ENCODE measurements at places on chromosomes 2 and 18. TPM values are rescaled to one million over a fixed set of nuclear protein-coding genes. Genes with fewer than 3 reads are reported as not detected.

- DNase-seq, result no peak
- H3K4me1 ChIP-seq, result peaks cover 7% of the 10 kb centered on the region
- H3K4me3 ChIP-seq, result no peak overlapping the region
- H3K27ac ChIP-seq, result no peak overlapping the region
Observed at GRCh38 chr2:217267758-217268157, 407.9 kb upstream of the TNP1 start.

GRCh38 chr2:217672472-217672871 is 330.3 kb downstream of the TNS1 start:
- H3K36me3 ChIP-seq, result no peaks in the 10 kb centered on the region
- H3K27me3 ChIP-seq, result no peaks in the 10 kb centered on the region
- no peak overlapping the region for H3K27ac ChIP-seq
- no peak overlapping the region for H3K4me3 ChIP-seq
- DNase-seq, result no peak
- H3K4me1 ChIP-seq, result no peaks in the 10 kb centered on the region

DNA sequence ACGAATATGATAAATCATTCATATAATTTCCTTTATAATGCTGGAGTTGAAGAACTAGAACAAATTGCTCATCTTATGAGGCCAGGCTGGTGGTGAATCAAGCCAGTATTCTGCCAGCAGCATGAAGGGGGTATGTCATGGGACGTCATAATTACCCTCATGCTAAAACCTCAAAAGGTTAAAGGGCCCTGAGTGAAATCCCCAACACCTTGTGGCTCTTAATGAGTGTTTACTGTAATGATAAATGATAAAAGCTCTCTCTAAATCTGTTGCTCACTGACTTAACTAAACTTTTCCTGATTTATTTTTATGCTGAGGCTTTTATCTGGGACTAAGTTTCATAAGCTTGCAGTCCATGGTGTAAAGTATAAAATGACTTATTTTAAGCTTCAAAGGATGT is 18.3 kb upstream of the NEDD4L start:
- no peaks in the 10 kb centered on the region for H3K27me3 ChIP-seq
- no peak overlapping the region for H3K27ac ChIP-seq
- H3K4me1 ChIP-seq, result no peaks in the 10 kb centered on the region

DNA sequence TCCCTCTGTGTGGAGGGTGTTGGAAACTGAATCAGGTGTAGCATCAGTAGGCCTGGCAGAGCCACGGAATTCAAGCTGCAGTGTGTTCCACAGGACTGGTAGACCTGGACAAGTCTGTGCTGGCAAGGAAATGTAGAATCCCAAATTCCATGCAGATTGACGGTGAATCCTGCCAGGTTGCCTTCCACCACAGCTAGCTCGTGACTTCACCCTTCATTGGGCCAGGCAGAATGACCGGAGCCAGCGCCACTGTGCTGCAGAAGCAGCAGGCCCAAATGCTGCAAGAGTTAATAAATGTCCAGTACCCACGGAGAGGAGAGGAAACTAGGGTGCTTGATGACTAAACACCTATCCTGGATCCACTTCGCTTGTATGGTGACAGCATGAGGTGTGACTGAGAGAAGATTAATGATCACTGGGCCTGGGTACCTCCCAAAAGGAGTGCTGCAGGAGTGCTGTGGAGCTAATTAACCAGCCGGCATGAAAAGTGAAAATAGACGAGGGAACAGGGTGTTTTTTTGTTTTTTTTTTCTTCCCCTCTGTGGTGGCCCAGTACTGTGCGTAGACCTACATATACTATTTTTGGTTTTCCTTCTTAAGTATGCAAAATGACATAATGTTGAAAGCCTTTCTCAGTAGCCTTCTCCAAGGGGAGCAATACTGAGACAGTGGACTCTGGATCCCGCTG is 122.2 kb downstream of the TANC1 start:
- DNase-seq, result peak; percentile 78
- peaks cover 3% of the 10 kb centered on the region for H3K36me3 ChIP-seq
- H3K27ac ChIP-seq, result peak overlapping the region; percentile 64
- no peaks in the 10 kb centered on the region for H3K27me3 ChIP-seq
- no peak overlapping the region for H3K4me3 ChIP-seq

GRCh38 chr2:204260901-204261300 is 284.4 kb upstream of the PARD3B start:
- no peaks in the 10 kb centered on the region for H3K36me3 ChIP-seq
- DNase-seq, result no peak
- H3K27ac ChIP-seq, result no peak overlapping the region
- H3K27me3 ChIP-seq, result no peaks in the 10 kb centered on the region
- H3K4me1 ChIP-seq, result peaks cover 5% of the 10 kb centered on the region

Gene MTHFD2
- 334 TPM for total RNA-seq

Gene LRRTM4
- not detected for total RNA-seq

Gene GPBAR1
- total RNA-seq, result under 0.01 TPM
